ENCODE measurements at places on chromosomes 7 and 10.
A peak's percentile ranks its signal among the peaks of the same experiment; 100 is the strongest.

- no peak for DNase-seq
Observed at GRCh38 chr7:45647967-45648670, 74.0 kb downstream of the ADCY1 start.

- DNase-seq, result no peak
Observed at GRCh38 chr7:118175740-118176139, 8.2 kb upstream of the LSM8 start.

DNA sequence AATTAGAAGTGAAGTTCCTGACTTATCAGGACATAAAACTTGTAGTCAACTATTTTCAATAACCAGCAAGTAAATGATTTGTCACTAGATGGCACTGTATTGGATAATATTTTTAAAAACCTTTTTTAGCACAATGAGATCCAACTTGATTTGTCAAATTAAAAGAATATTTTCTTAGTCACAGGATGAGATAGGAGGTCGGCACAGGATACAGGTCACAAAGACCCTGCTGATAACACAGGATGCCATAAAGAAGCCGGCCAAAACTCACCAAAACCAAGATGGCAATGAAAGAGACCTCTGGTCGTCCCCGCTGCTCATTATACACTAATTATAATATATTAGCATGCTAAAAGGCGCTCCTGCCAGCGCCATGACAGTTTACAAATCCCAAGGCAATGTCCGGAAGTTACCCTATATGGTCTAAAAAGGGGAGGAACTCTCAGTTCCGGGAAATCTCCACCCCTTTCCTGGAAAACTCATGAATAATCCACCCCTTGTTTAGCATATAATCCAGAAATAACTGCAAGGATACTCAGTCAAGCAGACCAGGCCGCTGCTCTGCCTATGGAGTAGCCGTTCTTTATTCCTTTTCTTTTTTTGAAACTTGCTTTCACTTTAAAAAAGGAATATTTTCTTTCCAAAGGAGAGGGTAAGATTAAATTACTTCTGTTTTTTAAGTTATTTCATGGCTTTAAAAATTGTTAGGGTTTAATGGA lies 255.7 kb upstream of the MKLN1 start:
- peak; percentile 93 for DNase-seq

DNA sequence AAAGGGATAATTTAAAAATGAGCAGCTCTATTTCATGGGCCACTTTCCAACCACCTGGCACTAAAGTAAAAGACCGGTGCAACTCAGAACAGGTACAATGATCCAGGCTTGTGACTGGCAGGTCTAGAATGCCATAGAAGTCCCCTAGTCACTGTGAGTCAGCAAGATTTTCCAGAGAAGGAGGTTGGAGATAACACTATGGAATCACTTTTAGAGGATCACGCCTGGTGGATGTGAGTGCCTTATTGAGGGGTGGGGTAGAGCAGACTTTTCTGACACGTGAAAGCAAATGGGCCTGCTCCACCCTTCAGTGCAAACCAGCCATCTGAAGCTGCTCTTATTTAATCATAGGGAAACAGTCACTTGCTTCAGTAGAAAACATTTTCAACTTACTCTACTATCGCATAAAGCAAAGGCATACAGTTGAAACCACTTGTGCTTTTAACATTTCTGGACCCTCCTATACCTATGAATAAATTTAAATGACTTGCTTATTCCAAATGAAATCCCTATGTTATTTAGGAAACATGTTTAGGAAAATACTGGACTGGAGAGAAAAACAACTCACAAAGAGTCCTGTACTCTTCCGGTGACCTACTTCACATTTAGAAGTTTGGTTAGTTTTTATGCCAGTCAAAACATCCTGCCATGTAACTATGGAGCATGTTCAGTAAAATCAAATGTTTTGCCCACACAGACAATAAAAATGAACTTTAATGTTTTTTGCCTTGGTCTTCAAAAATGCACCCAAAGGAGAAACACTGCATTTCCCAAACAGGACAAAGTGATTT lies 21.5 kb upstream of the AKR1C1 start:
- DNase-seq, result no peak

- no peak for DNase-seq
Observed at GRCh38 chr10:58896229-58896628, 280.2 kb upstream of the PHYHIPL start.

DNA sequence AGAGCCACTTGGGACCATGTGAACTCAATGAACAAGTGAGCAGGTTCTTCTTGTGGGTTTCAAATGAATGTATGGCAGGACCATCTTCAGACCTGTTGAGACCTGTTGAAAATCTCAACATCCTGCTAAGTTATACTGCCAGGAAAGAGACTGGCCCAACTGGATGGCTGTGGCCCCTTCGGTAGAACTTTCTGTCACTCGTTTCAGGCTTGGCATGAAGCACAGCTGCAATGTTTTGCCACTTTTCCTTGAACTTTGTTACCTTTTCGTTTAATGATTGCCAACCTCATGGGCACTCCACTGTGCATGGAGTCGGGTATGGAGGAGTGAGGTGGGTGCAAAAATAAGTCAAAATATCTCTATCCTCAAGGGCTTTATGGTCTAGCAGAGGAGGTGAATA lies 36.7 kb upstream of the SLC35B4 start:
- no peak for DNase-seq

GRCh38 chr7:82745117-82745516 lies 301.5 kb upstream of the CACNA2D1 start:
- no peak for DNase-seq

DNA sequence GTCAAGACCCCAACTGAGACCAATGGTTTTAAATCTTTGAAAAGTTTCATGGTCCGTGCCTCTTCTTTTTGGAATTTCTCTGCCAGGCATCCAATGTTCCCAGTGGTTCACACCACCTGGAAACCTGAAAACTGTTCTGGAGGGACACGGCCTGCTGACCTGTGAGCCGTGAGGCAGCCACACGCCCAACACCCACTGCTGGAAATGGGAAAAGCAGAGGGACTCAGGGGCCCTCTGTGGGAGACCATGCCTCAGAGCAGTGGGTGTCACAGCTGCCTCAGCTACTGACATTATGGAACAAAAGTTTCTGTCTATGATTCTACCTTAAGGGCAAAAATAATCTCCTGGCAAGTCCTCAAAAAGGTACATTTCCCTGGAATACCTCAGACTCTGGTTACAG lies 70.4 kb upstream of the VIPR2 start:
- DNase-seq, result no peak

GRCh38 chr10:114694752-114695151 lies 36.7 kb upstream of the ABLIM1 start:
- no peak for DNase-seq

GRCh38 chr7:42993038-42993437 lies 60.9 kb downstream of the MRPL32 start:
- no peak for DNase-seq

GRCh38 chr7:93159490-93159889 lies 11.3 kb upstream of the SAMD9L start:
- no peak for DNase-seq

- no peak for DNase-seq
Observed at GRCh38 chr7:74441801-74442200, 11.9 kb upstream of the GTF2IRD1 start.

GRCh38 chr7:120064565-120064964 lies 208.4 kb upstream of the KCND2 start:
- DNase-seq, result no peak

DNA sequence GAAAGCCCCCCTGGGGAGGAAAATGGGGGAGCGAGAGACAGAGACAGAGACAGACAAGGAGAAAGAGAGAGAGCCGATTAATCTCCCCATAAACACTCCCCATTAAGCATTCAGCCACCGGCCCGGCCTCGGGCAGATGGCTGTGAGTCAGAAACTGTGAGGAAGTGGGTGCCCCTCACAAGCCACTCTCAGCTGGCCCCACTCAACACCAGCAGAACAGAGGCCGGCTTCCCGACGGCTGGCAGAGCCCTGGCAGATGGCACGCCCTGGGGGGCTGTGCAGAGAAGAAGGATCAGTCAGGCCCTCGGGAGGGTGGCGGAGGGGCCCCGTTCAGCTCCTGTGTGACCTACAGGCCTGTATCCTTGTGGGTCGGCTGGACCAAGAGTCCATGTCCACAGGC lies 41.2 kb downstream of the CAMK2B start:
- no peak for DNase-seq

DNA sequence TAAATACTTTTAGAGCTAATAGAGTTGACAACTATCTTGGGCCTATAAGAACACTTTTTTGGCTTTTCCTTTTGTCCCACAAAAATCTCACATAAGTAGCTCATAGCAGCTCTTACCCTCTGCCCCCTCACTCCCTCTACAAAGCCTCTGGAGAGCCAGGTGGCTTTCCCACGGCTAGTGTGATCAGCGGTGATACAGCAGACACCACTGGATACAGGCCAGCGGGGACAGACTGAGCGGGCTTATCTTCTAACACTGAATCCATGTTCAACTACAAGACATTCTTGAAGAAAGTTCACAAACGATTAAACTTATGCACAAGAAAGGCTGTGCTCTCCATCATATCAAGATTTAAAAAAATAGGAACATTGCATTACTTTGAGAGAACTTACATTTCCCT lies 377.2 kb downstream of the PARD3 start:
- DNase-seq, result no peak

DNA sequence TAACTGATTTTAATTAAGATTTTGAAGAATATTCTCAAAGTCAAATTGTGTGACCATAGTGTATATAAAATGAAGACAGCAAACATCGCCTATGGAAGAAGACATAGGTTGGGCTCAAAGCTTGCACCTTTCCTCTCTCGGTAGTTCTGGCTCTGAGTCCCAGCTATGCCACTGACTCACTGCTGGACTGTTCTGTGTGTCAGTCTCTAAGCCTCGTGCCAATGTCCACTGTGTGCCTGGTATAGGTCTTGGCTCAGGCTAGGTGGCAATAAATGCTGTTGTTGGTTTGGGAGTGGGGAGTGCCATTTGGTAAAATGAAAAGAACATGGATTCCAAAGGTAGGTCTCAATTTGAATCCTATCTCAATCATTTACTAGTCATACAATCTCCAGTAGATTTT lies 137.5 kb upstream of the RHEB start:
- no peak for DNase-seq

- no peak for DNase-seq
Observed at GRCh38 chr7:152899548-152900109, 140.1 kb downstream of the ACTR3B start.

DNA sequence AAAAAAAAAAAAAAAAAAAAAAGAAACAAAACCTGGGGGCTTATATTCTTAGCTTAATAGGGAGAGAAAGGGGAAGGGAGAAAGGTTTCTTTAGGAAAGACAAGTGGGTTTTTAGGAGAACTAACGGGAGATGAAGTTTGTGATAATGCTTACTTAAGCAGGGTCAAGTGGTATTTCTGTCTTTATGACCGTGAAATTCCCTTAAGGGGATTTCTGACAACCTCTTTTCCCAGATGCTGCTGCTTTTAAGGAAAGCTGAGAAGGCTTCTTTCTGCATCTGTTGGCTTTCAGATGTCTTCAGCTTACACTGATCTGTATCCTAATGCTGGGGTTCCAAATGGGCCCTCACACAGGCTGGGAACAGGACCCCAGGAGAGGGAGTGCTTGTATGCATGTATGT lies 42.6 kb downstream of the ADAMTS14 start:
- DNase-seq, result no peak

- DNase-seq, result no peak
Observed at GRCh38 chr10:68666280-68666760, 54.7 kb upstream of the CCAR1 start.

DNA sequence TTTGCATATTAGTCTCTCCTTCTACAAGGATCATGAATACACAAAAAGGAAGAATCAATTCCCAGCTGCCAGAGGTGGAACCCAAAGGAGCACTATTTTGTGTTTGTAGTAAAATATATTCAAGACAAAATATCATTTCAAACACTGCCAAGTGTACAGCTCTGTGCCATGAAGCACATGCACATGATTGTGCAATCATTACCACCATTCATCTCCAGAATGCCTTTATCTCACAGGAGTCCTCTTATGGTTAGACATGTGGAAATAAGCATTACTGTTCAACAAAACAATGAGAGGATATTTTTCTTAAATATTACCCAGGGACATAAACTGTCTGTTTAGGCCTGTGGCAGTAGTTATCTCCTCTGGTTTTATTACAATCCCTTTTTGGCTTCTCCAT lies 151.4 kb upstream of the PPP1R3A start:
- no peak for DNase-seq

- no peak for DNase-seq
Observed at GRCh38 chr10:97217299-97217698, 31.5 kb upstream of the SLIT1 start.

DNA sequence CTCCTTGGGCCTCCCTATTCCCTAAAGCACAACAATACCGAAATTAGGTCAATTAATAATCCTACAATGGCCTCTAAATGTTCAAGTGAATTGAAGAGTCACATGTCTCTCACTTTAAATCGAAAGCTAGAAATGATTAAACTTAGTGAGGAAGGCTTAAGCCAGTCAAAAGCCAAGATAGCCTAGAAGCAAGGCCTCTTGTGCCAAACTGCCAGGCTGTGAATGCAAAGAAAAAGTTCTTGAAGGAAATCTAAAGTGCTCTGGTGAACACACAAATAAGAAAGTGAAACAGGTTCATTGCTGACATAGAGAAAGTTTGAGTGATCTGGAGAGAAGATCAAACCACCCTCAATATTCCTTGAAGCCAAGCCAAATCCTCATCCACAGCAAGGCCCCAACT lies 57.2 kb downstream of the SLC29A4 start:
- no peak for DNase-seq

- DNase-seq, result no peak
Observed at GRCh38 chr10:28385748-28386502, 83.1 kb upstream of the MPP7 start.

DNA sequence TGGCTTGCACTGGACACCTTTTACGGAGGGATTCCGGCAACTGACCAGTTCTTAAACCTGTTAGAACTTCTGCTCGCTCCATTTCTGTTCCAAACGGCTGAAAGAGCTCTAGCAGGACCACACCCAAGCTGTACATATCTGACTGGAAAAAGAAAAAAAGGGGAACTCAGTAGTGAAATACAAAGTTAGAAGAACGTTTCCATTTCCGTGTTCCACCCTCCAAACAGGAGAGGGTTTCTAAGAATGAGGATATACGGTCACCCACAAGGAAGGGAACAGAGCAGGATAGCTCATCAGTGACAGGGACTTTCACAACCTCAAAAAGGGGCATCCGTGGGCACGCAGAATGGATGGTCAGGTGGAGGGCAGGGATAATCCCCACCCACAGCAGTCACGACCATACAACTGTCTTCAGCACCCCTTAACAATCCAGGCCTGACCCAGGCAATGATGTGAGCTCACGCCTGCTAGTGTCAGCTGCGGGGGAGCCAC lies 4.3 kb upstream of the ANKRD61 start:
- DNase-seq, result no peak

- no peak for DNase-seq
Observed at GRCh38 chr10:81847675-81848074, 27.3 kb upstream of the NRG3 start.

DNA sequence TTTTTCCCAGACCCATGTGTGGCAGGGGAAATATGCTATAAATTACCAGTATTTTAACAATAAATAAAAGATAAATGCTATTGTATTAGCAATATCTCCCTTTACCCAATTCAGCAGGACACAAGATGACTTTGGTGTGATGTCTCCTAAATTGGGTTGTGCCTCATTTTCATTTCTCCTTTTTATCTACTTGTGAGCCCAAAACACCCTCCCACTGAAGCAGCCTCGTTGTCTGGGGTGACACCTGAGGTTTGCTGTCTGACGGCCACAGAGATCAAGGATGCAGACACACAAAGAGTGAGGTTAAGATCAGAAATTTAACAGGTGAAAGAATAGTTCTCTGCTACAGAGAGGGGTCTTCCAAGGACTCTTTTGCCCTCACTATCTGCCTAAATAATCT lies 27.1 kb upstream of the CC2D2B start:
- DNase-seq, result no peak

GRCh38 chr10:74263996-74264395 lies 113.0 kb downstream of the ADK start:
- DNase-seq, result no peak

GRCh38 chr7:158392251-158392650 lies 195.4 kb downstream of the PTPRN2 start:
- no peak for DNase-seq
